CD4-positive, alpha-beta memory T cell (primary cell): ENCODE measurements at places on chromosomes 4 and X. TPM values are rescaled to one million over a fixed set of nuclear protein-coding genes. Genes with fewer than 3 reads are reported as not detected.
A peak's percentile ranks its signal among the peaks of the same experiment; 100 is the strongest.

DNA sequence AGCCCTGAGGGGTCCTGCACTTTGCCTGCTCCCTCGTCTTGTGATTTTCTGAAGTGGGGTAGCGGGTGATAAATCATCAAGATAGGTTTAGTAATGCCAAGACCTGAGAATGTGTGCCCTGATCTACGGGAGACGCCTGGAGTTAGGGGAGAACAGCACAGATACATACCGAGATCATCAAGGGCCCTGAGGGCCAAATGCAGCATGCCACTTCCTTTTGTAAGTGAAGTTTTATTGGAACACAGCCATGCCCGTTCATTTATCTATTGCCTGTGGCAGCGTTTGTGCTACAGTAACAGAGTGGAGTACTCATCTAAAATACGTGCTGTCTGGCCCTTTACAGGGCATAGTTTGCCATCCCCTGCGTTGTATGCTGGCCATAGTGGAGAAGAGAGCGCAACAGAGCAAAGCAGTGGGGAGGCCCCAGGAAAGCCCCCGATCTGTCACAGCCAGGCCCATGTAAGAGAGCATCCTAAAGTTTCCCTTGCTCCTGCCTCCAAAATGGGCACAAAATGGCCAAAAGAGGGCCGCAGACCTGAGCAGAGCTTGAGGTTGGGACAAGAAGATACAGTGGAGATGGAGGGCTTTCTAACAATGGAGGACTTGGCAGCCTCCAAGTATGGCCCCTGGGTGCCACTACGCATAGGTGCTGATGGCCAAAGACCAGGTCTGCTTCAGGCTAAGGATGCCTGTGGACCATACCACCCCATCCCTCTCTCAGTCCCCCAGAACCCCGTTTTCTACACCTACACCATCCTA is 167.0 kb downstream of the SMIM20 start:
- no peak for DNase-seq

IBSP gene
- polyA plus RNA-seq = not detected

RBPJ gene
- polyA plus RNA-seq = 92.4 TPM

- peak; percentile 17 for DNase-seq
Observed at GRCh38 chrX:73850124-73851013, 287.4 kb downstream of the CHIC1 start.

DNA sequence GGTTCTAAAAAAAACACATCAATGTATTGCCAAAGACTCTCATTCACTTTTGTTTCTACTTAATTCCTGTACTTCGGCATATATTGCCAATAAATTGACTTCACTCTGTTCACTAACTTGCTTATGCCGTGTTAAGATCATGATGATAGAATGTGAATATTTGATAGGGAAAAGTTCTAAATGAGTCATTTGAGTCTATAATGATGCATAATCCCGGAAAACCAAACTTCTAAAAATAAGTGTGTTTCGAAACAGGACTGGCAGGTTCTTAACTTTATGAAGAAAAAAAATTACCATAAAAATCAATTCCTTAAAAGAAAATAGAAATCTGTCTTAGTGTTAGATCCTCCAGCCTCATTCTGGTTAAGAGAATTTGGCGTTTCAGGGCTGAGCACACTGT is 387.5 kb upstream of the FTHL17 start:
- DNase-seq = no peak
